ENCODE measurements at places on chromosomes 2 and 18.

DNA sequence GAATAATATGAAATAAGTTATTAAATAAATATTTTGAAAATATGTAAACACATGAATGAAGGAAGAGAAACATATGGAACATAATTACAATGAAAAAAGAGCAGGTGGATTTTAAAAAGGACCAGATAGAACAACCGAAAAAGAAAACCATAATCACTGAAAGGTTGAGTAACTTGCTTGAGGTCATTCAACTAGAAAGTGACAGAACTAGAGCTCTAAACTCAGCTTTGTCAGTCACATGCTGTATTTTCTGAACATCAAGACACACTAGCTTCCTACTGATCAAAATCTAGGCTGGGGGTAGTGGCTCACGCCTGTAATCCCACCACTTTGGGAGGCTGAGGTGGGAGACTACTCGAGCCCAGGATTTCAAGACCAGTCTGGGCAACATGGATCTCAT is 30.0 kb upstream of the ITGAV start:
- DNase-seq: no peak

- DNase-seq: no peak
Observed at GRCh38 chr2:175054340-175054739, 49.2 kb upstream of the CHN1 start.

DNA sequence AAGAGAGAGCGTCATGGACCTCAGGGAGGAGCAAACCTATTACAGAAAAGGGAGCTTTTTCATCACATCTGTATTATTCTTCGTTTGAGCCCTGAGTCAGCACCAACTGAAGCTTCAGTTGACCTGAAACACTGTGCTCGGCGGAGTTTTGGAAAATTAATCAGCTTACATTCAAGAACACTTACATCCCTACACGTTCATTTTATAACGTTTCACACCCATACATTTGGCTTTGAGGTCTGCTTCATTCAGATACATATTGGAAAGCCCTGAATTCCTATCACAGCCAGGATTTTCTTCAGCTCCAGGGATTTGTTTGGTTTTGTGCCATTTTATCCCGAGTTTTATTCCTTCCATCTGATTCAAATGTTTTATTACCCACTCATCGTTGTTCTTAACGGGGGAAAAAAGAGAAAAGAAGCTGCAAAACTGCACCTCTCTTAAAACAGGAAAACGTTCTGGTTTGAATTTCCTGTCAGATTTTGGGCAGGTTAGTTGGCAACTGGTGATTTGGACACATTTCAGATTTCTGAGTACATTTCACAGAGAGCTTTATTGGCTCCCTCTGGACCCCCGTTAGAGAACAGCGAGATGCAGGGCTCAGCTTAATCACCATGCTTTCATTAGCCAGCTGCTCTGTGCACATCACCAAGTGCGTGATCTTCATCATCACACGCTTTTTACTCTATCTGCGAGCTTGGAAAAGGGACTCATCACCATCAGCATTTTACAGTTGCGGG is 88.8 kb downstream of the CDC42EP3 start:
- no peak for DNase-seq

- DNase-seq: no peak
Observed at GRCh38 chr2:231699006-231699405, 9.3 kb upstream of the PTMA start.

DNA sequence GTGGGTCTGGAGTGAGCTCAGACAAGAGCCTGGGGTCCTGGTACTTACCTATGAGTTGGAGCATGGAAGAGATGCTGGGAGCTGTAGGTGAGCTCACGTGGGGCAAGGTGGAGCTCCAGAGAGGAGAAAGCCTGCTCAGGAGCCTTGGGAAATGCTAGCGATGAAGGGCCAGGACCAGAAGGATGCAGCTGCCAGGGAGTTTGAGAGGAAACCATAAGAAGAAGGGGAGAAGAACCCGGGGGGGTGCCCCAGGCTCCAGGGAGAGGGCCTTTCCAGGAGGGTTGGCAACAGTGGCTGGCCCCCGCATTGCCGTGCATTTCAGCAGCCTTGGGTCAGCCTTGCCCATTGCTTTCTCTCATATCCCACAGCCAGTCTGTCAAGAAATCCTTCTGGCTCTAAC is 268.7 kb downstream of the GLI2 start:
- DNase-seq: no peak

DNA sequence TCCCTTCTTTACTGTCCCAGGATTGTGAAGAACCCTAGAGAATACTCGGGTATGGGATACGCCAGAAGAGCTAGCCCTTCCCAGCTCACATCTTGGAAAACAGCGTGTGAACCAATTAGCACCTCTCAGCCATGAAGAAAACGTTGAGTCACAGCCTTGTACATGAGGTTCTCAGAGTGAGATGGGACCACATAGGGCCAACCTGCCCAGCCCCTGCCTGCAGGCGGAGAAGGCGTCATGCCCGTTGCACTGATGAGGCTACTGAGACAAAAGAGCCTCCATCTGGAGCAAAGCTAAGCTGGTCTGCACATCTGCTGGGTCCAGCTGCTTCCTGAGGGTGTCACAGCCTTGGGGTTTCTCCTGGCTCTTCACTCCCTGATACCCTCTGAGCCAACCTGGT is 92.2 kb downstream of the LBH start:
- DNase-seq: no peak

DNA sequence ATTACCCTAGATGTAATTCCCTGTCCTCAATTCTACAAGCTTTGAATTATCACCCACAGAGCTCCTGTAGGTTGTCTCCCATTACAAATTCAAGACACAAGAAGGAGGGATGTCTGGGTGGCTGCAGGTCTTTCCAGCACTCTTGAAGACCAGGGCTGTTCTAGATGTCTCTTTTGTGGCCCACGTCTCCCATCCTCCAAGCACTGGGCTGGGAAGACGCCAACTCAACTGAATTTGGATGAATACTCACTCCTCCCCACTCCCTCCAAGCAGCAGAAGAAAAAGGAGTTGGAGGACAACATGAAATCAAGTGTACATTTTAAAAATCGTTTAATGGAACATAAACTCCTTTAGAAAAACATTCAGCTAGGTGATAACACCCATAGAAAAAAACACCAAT is 31.2 kb downstream of the SMAD7 start:
- no peak for DNase-seq

DNA sequence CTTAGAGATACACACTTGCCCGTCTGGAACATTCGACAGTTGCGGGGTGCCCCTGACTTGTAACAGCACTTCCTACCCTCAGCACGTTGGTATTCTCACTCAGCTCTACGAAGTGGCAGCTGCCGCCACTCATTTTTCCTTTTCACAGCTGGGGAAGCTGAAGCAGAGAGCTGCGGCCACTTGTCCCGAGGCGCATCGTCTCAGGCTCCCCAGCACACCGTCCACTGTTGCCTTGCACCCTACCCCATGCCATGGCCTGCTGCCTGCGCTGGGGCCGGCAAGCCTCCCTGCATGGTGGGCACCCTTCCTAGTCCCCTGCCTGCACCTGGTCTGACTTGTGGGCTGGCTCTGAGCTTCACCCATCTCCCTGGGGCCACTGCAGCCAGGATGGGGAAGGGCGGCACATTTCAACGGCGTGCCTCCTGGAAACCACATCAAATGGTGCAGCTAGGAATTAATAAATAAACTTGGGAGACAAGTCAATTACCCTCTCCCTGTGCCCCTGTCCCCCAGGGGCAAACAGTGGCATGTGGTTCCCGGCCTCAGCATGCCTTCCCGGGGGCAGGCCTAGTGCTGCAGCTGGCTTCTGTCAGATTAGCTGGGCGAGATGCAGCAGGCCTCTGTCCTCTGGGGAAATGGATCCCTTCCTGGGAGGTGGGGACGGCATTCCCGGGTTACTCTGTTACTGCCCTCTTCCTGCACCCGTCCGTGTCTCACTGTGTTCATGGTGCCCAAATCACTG is 64.7 kb upstream of the HAAO start:
- DNase-seq: no peak

DNA sequence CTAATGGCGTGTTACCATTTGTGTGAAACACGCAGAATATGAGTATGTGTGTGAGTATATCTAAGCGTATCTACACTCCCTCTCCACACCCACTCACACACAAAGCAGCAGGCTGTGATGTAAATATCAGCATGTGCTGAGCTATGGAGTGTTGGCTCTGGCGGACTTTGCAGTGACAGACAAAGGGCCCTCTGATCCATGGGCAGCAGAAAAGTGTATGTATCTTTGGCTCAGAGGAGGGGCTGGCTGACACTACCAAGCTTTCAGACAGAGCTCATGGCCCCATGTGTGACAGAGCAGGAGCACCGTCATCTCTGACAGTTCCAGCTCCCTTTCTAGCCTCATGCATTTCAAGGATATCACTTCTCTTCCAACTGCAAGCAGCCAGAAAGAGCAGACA is 57.2 kb upstream of the ASB18 start:
- DNase-seq: no peak

DNA sequence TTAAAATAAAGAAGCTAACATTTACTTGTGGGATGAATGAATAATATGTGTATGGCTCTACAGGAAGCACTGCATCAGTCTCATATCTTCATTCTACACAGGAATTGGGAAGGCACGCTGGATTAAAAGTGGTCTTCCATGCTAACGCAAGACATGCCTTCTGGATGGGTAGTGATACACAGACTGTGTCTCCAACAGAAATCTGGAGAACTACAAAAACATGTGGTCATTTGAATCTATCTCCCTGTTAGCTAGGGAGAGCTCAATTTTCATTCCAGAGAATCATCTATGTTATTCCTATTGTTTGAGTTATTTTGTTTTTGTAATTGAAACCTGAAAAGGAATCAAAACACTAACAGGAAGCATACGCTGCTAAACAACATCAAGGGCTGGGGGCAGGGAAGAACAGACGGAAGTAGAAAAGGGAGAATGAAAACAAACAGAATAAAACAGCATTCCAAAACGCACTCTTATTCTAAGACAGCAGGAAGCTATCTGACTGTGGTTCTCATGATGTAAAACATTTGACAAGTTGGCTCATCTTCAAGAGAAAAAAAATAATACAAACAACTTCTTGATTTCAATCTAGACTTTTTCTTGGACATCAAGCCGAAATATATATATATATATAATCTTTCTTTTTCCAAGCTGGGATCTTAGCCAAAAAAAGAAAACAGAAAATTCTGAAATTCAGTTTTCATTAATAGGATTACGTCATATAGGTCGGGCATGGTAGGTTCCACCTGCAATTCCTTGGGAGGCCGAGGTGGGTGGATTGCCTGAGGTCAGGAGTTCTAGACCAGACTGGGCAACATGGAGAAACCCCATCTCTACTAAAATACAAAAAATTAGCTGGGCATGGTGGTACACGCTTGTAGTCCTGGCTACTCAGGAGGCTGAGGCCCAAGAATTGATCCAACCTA is 31.5 kb upstream of the ASNSD1 start:
- DNase-seq: no peak

- DNase-seq: no peak
Observed at GRCh38 chr2:178947006-178947405, 102.9 kb downstream of the CCDC141 start.

GRCh38 chr18:2572171-2572569 is 813 bp downstream of the NDC80 start:
- DNase-seq: no peak

DNA sequence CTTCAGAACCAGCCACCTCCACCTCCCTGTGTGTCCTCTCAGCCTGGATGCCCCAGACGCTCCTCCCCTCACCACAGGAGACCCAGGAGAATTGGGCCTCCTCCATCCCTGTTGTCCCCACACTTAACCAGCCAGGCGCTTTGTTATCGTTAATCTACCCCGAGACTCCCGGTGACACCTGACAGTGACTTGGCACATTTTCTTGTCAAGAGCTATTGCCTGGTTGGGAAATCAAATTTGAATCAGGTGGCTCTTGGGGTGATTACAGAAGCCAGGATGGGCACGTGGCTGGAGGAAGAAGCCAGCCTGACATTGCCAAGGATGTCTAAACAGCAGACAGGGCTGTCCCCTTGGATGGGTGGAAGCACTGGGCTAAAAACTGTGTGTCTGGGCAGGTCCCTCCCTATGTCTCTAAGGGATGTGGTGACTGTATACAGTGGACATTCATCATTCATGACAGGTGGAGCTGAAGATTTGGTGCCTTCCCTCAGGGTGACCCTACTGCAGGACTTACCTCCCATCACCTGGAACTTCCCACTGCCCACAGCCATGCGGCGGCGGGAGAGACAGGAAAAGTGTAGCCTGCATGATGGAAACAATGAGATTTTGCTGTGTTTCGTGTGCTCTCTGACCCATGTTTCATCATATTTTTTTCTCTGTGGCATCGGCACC is 157.2 kb upstream of the CAPN13 start:
- DNase-seq: no peak

DNA sequence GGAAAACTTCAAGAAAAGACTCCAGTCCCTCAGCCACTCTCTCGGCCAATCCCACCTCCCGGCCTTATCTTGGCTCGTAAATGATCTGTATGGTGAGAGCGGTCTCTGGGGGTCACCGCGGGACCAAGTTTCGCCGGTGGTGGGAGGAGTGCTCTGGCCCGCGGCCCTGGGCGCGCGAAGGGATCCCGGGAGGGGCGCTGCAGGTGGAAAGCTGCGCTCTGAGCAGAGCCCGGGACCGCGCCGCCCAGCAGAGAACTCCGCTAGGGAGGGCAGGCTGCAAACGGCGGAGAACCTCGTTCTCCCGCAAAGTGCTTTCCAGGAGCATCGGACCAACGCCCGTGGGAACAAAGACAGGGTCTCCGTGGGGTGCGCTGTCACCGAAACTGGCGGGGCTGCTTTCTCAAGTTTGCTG is 622 bp downstream of the LRP2 start:
- no peak for DNase-seq

DNA sequence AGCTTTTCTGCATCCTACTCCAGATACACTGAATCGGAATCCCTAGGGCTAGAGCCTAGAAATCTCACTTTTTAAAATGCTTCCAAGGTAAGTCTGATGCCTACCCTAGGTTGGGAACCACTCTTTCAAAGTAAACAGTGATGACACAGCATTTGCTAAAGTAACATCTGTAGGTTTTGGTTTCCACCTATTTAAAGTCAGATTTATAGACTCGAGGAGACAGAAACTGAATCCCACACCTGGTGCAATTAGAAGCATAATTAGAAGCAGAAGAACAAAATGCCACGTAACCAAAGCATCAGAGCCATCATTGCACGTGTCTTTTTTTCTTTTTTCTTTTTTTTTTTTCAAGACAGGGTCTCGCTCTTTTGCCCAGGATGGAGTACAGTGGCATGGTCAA is 40.9 kb downstream of the PDK1 start:
- no peak for DNase-seq
